ENCODE measurements at places on chromosomes 3 and 15. TPM values are rescaled to one million over a fixed set of nuclear protein-coding genes. Genes with fewer than 3 reads are reported as not detected.

- H3K27me3 ChIP-seq, result no peaks in the 10 kb centered on the region
- H3K27ac ChIP-seq, result no peak overlapping the region
- no peak overlapping the region for H3K4me3 ChIP-seq
- no peak for DNase-seq
These were observed 418.3 kb downstream of the OTOL1 start for GRCh38 chr3:161914703-161915417.

DNA sequence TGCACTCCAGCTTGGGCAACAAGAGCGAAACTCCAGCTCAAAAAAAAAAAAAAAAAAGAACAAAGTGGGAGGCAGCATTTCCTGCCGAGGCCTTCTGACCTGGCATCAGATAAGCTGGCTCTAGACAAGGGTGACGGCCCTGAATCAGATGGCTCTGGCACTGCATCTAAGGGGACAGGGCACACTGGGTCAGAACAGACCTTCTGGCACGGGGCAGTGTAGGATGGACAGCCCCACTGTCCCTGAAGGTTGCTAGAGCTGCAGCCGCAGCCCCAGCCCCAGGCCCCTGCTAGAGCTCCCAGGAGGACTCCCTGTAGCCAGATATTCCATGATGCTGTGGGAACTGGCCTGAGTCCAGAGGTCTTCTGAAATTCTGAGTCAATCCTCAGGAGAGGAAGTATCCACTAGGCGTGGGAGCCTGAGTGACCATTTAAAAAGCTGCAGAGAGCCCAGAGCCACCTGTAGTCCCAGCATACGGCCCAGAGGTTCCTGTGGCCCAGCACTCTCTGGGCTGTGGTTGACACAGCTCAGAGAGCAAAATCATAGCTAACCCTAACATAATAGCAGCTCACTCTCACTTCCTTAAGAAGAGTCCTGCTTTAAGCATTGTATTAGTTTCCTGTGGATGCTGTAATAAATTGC is 69.2 kb upstream of the MFGE8 start:
- no peaks in the 10 kb centered on the region for H3K36me3 ChIP-seq
- no peaks in the 10 kb centered on the region for H3K4me1 ChIP-seq

DNA sequence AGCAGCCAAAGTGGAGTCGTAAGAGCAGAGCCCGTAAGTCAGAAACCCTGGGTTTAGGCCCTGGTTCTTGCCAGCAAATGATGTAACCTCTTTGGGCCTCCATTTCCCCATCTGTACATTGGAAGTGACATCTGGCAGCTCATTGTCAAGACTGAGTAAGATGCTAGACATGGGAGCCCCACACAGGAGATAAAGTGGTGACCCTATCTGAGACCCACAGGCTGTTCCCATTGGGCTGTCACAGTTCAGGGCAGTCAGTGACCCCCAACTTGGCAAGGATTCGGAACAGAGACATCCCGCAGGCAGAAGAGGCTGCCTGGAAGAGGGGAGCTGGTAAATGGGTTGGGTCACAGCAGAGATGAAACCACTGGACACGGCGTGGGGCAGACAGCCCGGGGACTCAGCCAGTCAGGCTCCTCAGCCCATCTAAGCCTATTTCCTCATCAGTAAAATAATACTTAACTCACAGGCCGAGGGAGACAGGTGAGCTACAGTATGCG is 1.8 kb downstream of the CLN6 start:
- H3K36me3 ChIP-seq, result no peaks in the 10 kb centered on the region
- DNase-seq, result no peak
- peaks cover 24% of the 10 kb centered on the region for H3K4me1 ChIP-seq
- no peaks in the 10 kb centered on the region for H3K27me3 ChIP-seq
- H3K27ac ChIP-seq, result no peak overlapping the region
- no peak overlapping the region for H3K4me3 ChIP-seq

LMAN1L gene
- not detected for polyA plus RNA-seq

KLHL6 gene
- 21.8 TPM for polyA plus RNA-seq

Measured in CD4-positive, CD25-positive, alpha-beta regulatory T cell (primary cell).